ENCODE measurements at places on chromosomes 2 and 18. TPM values are rescaled to one million over a fixed set of nuclear protein-coding genes. Genes with fewer than 3 reads are reported as not detected.

GRCh38 chr2:190328573-190329147 lies 9.0 kb upstream of the HIBCH start:
- DNase-seq, result no peak

- DNase-seq, result no peak
Observed at GRCh38 chr2:135561925-135562324, 30.6 kb downstream of the R3HDM1 start.

The EDAR gene
- 0.74 TPM for total RNA-seq

The TMEM178A gene
- 3.4 TPM for total RNA-seq

The LCT gene
- 0.62 TPM for total RNA-seq
